ENCODE measurements at places on chromosomes 13 and 19.

GRCh38 chr19:54399189-54399588 is 16.1 kb upstream of the TTYH1 start:
- DNase-seq = no peak

GRCh38 chr13:50537029-50537428 is 306.5 kb downstream of the DLEU7 start:
- no peak for DNase-seq

DNA sequence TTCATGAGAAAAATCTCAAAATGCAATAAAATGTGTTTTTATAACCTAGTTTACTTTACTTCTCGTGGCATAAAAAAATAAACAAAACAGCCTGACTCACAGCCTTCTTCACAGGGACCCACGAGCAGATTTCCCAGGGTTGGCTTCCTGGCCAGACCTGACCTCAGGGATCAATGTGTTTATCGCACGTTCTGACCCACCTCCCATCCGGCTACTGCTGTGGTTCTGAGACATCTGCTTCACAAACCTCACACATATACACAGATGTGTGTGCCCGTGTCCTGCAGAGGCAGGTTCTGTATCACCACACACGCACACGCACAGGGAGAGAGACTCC is 118.3 kb downstream of the COL4A2 start:
- no peak for DNase-seq

- no peak for DNase-seq
Measured at GRCh38 chr19:52197964-52198363, 8.1 kb downstream of the PPP2R1A start.

DNA sequence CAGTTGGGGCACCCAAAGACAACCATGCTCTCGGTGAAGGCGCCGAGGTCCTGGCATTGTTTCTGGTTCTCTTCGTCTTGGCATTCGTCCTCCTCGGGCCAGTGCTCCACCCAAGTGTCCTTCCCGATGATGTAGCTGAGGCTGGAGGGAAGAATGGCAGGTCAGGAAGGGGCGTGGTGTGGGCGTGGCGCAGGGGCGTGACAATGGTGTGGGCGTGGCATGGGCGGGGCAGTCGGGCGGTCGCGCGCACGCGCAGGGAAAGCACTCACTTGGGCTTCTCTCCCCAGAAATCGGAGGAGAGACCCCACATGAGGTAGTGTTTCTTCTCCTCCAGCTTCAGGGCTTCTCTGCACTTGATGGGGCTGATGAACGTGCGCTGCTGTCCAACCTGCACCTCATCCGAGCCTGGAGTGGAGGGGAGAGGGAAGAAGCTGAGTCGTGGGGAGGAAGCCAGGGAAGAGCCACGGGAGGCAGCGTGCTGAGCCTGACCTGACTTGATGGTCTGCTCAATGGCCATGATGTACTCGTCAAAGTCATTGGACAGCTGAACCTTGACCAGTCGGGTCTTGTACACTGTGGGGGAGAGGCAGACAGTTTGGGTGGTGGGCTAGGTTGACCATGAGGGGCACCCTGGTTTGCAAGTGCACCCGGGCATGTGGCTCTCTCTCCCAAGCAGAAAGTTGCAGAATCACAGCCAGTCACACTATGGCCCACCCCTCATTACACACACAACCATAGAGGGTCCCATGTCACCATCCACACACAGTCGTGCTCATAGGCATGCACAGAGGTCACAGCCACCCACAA is 8.1 kb upstream of the TNFSF14 start:
- no peak for DNase-seq

DNA sequence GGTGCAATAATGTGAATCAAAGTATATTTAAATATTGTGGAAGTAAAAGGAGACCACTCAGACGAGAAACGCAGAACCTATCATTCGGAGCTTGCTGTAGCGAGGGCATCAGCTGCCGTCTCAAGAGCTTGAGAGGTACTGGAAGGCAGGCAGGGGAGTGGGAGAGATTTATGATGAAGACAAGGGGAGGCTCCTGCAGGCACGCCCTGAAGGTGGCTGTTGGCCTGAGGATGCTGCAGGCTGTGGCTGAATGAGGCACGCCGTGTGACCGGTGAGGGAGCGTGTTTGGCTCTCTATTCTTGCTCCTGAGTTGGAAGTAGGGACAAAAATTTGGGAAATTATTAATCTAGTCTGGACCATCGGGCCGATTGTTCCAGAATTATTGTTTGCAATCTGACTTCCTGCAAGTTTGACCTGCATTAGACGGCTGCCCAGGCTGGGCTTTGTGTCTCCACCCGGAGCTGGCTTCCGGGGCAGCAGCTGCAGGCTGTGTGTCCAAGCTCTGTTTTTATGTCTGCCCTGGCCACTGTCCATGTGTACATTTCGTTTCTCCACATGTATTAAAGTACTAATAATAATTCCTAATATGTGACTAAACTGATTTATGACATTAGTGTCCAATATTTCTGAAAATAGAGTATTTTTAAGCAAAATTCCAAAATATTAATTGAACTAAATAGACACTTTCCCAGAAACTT is 91.1 kb upstream of the ANKRD10 start:
- peak; percentile 65 for DNase-seq

DNA sequence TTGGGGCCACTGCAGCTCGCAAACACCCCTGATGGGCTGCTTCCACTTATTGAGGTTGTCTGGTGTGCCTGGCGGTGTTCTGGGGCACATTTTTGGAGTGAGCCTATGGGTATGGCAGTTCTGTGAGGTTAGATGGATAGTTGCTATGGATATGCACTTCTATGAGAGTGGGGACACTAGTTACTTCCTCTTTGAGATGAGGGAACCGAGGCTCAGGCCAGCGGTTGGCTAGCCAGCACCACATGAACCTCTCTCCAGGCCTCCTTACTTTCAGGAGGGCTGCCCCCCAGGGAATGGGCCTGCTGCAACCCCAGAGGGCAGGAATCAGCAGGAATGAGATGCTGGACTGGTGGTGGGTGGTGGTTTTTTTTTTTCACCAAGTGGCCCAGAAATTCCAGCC is 13.5 kb upstream of the PRR19 start:
- DNase-seq = no peak

GRCh38 chr13:75788481-75788981 is 152.4 kb downstream of the LMO7 start:
- DNase-seq = peak; percentile 92

GRCh38 chr19:7230826-7231225 is 63.4 kb downstream of the INSR start:
- DNase-seq = peak; percentile 58

GRCh38 chr19:10433131-10433536 is 12.8 kb downstream of the PDE4A start:
- DNase-seq = no peak

- DNase-seq = no peak
Measured at GRCh38 chr19:55228403-55229031, at the start of gene TMEM86B. TSS of gene TMEM86B (minus strand) at chr19:55228763. CDS start at chr19:55228741, 22 bp downstream.

- DNase-seq = no peak
Measured at GRCh38 chr13:82878536-82878935, 1003.7 kb downstream of the SLITRK1 start.

- no peak for DNase-seq
Measured at GRCh38 chr13:40252676-40253075, 413.8 kb downstream of the FOXO1 start.

DNA sequence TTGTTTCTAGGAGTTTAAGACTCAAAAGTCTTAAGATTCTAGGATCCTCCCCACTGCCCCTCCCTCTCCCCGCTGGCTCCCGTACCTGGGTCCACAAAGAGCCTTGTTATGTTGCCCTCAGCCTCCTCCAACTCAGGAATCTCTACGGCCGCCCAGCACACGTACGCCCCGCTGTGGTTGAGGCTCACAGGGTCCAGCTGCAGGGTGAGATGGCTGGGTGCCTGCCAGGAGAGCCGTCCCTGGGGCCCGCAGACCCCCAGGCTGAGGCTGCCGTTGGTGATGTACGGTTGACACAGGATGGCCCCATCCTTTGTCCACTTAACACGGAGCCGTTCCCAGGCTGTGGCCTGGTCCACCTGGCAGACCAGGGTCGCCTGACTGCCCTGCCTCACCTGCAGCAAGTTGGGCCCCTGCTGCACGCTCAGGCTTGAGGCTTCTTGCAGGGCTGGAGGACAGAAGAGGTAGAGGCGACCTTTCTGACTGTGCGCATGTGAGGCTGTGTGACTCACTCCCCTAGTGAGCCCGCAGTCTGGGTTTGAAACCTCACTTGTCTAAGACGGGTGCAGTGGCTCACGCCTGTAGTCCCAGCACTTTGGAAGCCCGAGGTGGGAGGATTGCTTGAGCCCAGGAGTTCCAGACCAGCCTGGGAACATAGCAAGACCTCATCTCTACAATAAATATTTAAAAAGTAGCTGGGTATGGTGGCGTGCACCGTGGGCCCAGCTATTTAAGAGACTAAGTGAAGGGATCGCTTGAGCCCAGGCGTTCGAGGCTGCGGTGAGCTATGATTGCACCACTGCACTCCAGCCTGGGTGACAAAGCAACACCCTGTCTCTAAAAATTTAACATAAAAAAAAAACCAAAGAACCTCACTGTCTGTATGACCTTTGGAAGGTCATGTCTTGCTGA is 4.0 kb downstream of the TMIGD2 start:
- DNase-seq = no peak

GRCh38 chr13:35378939-35379338 is 97.5 kb downstream of the MAB21L1 start:
- DNase-seq = peak; percentile 26

GRCh38 chr13:86559901-86560300 is 760.7 kb upstream of the SLITRK6 start:
- DNase-seq = no peak

- DNase-seq = peak; percentile 54
Measured at GRCh38 chr19:58154287-58154678, 3.7 kb upstream of the ZNF329 start.

DNA sequence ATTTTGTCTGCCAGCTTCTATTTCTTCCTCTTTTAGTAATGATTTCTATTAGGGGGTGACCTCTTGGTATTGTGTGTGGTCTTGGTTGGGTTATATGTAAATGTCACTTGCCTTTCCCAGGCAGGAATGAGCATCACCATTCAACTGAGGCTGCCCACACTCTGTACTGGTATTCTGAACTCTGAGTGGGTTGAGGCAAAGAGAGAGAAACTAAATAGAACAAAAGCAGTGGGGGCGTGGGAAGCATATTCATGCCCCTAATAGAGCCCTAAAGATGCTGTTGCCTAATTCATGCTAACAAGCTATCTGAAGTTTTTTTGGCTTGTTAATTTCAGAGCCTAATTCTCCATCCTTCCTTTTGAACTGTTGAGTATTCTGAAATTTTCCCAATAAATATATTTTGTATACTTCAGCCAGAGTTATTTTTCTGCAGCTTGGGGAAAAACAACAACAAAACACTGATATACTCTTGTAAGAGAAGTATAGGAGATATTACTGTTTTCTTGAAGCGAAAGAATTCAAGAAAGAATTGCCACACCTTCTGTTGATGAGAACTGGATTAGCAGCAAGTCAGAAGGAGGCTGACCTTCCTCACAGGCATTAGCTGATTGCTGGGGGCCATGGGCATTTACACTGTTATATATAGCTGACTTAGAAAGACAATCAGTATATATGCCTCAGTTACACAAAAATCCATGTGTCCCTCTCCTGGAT is 315.8 kb upstream of the KLF12 start:
- no peak for DNase-seq

DNA sequence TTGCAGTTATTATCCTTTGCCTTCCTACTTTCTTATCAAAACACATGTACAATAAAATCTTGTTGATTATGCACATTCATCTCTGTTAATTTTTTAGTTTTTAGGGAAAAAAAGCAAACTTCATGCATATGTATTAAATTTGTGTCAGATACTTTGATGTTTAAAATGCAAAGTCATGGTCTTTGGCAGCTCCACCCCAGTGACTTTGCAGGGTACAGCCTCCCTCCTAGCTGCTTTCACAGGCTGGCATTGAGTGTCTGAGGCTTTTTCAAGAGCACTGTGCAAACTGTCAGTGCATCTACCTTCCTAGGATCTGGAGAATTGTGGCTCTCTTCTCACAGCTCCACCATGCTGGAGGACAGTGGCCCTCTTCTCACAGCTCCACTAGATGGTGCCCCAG is 1988.1 kb upstream of the PCDH20 start:
- no peak for DNase-seq

DNA sequence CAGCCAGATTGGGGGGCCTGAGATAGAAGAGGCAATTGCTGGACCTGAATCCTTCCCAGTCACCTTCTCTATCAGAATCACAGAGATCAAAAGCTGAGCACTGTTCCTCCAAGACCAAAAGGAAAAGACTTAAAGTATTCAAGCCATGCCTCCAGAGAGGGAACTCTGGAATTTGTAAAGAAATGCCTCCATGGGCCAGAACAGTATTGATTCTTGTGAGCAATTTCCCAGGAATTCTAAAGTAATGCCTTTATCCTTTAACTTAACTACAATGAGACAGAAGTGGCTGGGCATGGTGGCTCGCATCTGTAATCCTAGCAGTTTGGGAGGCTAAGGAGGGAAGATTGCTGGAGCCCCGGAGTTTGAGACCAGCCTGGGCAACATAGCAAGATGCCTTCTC is 148.8 kb downstream of the FLT1 start:
- peak; percentile 36 for DNase-seq

DNA sequence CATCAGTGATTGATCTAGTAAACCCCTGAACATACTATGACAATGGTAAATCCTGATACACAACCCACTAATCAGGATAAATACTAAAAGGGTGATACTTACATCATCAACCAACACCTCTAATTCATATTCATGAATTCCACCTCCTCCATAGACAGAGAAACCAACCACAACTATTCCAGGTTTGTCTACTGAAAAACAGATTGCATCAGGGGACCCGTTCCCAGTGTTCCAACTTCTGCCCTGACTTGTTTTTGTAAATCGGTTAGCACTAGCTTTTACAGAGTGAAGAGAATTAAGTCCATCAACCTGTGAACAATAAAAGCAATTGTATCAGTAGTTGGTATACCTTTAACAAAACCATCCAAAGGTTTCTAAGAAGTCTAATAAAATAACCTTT is 149.2 kb downstream of the MYCBP2 start:
- DNase-seq = no peak

DNA sequence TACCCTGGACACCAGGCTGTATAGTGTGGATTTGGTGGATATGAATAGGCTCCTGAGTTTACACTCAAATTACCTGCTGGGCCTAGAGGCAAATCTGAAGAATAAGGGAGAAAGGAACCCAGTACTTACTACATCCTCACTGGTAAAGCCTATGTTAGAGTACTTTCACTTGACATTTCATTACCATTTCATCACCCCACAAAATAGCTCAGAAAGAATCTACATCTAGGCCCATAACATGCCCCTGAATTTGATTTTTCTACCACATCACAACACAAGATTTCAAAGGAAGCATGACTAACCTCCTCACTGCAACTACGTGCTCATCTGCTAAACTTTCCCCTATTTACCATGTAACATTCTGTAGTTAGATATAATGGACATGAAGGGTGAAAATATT is 43.3 kb downstream of the VWA8 start:
- peak; percentile 84 for DNase-seq

DNA sequence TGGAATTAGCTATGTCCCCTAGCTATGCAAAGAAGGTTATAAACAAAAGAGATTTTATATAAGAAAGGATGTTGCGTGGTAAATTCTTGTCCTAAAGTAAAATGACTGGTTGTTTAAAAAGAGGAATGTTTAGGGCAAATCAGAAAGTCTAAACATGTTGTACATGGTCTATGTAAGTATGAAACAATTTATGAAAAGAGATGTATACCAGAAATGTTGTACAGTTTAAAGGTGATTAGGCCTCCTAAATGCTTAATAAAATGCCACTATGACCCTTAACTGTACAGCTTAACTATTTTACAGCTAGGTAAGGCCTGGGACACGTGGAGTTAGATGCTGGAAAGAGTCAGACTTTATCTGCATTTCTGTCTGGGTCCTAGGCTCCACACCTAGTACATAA is 775.9 kb upstream of the KLHL1 start:
- DNase-seq = no peak
